ENCODE measurements at places on chromosomes 7 and 10.

DNA sequence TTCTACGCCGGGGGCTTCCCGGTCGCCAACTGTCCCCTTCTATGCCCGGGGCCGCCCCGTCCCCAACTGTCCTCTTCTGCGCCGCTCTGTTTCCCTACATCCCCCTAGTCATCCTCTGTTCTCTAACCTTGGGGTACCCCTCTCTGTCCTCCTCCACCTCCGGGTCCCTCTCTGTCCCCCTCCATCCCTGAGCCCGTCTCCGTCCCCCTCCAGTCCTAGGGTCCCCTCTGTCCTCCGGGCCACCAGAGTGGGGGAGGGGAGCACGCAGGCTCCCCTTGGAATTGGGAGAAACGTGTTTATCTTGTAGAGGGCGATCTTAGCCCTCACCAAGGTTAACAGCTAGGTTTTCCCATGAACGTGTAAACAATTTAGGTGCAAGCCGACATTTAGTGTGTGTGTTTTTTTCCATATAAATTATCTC, 852 bp upstream of the KLF6 start:
- peak; percentile 58 for DNase-seq

DNA sequence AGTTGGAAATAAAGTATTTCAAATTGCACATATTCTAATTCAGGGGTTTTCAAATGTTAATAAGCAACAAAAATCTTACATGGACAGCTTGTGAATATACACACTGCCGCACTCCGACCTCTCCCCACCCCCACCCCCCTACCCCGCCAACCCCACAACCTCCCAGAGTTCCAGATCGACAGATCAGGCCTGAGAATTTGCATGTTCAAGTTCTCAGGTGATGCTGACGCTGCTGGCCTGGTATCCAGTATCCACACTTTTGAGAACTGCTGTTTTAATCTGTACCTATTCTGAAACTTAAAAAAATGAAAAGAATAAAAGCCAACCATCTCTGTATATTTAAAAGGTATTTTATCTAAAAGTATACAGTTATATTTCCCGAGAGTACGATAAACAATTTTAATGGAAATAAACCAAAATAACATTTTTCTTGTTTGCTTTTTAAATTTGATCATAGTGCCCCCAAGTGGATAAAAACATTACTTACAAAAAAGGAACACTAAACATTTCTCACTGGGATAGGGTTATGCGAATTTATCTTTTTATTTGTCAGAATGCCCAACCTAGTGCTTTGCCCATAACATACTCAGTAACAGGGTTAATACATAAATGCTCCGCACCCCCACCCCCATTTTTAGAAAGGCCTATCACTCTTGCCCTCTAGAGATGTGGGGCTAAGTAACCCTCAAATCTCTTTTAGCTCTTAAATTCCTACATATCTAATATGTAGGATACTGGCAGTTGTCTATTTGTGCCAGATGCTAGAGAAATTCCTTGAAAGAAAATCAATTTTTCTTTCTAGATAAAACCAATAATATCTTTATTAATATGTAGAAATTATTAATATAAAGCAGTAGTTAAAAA, 166.3 kb downstream of the RNF133 start:
- DNase-seq = no peak

GRCh38 chr7:90626013-90626412, 29.9 kb downstream of the CDK14 start:
- no peak for DNase-seq

DNA sequence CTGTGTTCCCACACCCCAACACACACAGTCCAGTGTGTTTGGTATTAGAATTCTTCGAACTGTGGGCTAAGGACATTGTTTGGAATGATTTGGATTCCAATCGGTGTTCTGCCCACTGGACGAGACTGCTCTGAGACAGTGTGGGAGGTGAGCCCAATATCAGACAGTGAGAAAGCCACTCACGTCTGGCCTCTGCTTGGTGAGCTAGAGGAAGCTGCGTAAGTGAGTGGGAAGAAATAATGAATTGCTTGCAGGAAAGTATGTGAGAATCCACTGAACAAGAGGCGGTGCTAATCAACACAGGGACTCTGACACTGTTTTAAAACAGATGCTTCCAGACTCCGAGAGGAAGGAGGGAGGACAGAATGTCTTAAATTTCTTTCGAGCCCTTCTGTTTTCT, 675.0 kb upstream of the ANKRD30A start:
- no peak for DNase-seq

GRCh38 chr10:114337510-114338462, 66.5 kb downstream of the AFAP1L2 start:
- DNase-seq = no peak

- DNase-seq = no peak
These were observed 3.1 kb downstream of the ABLIM1 start for GRCh38 chr10:114654822-114655575.

- no peak for DNase-seq
These were observed 109.5 kb upstream of the SDK1 start for GRCh38 chr7:3191548-3191947.

- DNase-seq = no peak
These were observed 74.9 kb downstream of the NUDCD3 start for GRCh38 chr7:44415510-44415909.

DNA sequence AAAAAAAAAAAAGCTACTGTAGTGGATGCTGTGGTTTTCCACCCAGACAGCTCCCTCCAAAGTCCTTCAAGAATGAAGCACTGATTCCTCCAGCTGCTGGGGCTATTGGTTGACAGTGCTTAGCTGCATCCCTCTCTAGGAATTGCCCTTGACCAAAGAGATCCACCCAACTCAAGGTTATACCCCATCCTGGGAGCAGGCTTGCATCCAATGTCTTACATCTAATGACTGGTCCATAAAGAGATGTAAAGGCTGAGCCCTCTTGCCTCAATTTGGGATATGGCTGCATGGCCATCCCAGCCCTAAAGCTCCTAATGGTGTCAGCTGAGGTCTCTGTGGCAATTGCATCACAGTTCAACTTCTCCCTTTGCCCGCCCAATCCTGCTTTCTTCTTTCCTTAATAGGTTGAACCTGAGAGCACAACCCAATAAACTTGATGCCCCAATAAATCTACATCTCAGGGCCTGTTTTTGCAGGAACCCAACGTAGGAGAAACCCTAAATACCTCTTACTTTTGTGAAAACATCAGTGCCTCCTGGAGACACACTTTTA, 4.4 kb downstream of the GPR37 start:
- no peak for DNase-seq

- peak; percentile 18 for DNase-seq
These were observed 147.2 kb upstream of the KLF14 start for GRCh38 chr7:130881091-130881798.

- DNase-seq = no peak
These were observed 78.0 kb downstream of the WDR11 start for GRCh38 chr10:120929166-120929565.

DNA sequence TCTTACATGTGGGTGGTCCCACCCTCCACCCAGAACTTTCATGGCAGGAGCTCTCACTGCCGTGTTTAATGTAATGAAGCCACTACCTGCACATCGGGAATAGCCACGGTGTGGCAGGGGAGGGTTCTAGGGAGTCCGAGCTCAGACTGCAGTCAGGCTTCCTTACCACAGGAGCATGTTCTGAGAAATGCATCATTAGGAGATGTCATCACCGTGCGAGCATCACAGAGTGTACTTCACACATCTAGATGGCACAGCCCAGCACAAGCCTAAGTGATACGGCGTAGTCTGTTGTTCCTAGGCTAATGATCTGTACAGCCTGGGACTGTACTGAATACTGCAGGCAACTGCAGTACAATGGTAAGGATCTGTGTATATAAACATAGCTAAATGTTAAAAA, 153.0 kb upstream of the LANCL2 start:
- no peak for DNase-seq

DNA sequence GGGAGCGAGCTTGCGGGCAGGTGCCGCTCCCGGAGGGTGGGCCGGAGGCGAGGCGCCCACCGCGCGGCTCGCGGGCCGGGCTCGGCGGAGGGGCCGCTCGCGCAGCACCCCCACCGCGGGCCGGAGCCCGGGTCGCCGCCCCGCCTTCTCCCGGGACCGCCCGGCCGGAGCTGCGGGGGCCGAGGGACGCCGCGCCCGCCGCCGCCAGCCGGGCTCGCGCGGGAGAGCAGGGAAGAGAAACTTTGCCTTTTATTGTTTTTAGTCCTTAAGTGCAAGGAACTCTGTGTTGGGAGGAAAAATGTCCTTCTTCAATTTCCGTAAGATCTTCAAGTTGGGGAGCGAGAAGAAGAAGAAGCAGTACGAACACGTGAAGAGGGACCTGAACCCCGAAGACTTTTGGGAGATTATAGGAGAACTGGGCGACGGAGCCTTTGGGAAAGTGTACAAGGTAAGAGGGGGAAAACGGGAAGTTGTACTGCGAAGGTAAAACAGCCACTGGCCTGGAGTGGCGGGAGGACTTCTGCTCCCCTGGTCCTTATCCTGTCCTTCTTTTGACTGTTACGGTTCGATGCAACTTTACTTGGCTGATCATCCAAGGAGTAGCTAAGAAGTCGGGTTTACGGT, 620 bp downstream of the SLK start:
- DNase-seq = peak; percentile 28

- peak; percentile 70 for DNase-seq
These were observed 38.0 kb downstream of the STARD3NL start for GRCh38 chr7:38215735-38216670.

- no peak for DNase-seq
These were observed 22.2 kb upstream of the SRGN start for GRCh38 chr10:69065406-69066361.

GRCh38 chr7:15411019-15411418, 150.8 kb downstream of the AGMO start:
- DNase-seq = no peak

DNA sequence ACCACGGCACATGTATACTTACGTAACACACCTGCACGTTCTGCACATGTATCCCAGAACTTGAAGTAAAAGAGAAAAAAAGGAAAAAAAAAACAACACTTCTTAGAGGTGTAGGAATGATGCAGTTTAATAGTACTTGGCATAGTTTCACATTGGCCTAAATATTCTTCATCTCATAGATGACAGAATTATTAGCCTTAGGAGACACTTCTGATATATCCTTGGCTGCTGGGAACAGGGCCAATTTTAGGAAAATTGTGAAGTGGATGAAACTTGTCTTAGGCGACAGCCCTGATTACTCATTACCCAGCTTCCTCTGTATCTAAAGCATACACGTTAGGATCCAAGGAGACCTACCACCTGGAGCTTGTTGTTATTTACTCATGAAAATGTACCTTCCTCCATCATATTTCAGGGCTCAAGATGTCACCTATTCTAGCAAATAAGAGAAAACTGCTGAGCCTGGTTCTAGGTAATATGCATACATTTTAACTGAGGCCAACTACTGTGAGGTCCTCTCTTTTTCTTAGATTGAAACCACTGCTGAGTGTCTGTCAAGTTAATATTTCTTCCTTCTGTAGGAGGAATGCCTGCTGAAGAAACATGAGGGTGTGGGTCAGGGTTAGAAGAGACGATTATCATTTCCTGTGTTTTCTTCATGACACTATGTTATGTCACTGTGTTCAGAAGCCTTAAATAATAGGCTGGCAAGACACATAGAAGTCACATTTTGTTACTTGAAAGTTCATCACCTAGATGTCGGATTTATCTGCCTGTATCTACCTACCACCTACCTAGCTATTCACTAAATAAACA, 44.3 kb downstream of the CPED1 start:
- peak; percentile 39 for DNase-seq

DNA sequence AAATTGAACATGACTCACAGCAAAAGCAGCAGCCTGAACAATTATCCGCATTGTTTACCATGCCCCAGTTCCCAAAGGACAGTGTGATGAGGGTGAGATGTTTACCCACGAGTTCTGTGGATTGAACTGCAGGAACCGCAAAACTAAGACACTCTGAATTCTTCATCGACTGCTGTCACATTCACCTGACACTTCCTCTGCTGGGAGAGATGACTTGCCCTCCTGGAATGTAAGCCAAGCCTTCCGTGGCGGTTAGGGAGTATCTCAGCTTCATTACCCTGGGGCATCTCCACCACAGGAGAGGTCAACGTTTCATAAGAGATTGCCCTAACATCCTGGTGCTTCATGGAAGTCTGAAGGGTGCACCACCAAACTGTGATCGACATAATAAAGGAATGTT, 374.6 kb upstream of the ADARB2 start:
- no peak for DNase-seq

GRCh38 chr7:132956556-132956955, 125.3 kb downstream of the CHCHD3 start:
- DNase-seq = no peak

- no peak for DNase-seq
These were observed 327.8 kb downstream of the PTPRN2 start for GRCh38 chr7:158259671-158260418.

GRCh38 chr7:30642789-30643188, 39.5 kb downstream of the CRHR2 start:
- no peak for DNase-seq

GRCh38 chr10:117408436-117409384, 33.5 kb upstream of the PDZD8 start:
- DNase-seq = no peak

DNA sequence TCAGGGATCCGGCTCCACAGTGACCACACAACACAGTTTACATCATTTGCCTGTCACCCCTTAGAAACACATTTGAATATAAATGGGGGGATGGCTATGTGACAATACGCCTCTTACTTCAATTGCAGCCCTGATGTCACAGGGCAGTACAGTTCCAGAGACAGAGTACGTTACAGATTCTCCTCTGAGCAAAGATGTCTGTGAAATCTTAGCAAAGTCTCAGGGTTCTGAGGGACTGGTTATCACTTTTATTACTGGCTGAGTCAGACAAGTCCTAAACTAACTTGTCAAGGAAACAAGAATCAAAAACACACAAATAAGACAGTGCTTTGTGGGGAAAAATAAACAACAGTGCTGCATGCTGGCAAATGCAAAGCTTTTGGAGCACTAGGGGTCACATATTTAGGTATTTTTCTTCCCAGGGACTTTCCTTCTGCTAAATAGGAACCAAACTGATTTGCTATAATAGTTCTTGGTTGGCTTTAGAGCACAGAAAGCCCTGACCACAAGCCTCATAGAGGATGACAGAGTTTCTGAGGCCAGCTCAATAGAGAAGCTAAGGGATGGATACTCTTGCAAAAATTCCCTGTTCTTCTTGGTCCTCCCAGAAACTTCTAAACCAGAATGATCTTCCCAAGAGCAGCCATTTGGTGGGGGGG, 501.6 kb downstream of the GRID1 start:
- no peak for DNase-seq

- no peak for DNase-seq
These were observed 118.0 kb upstream of the PDSS1 start for GRCh38 chr10:26579256-26580063.

GRCh38 chr10:7408291-7409044, 2.4 kb downstream of the SFMBT2 start:
- DNase-seq = peak; percentile 71

DNA sequence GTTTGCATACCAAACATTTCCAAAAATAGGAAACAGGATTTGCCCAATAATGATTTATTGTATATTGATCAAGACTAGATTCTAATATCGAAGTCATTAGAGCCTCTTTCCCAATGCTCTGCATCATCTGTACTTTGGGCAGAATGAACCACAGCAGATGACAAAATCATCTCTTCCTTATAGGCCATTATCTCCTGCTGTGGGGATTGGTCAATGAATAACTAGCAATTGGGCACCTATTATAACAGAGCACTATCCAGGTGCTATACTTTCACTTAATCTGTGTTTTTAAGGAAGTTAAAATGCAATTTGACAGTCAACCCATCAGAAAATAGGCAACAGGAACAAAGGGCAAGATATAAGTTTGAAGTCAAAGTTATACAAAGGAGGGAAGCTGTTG, 290.3 kb downstream of the AHR start:
- no peak for DNase-seq

Measured in adrenal gland (tissue), 19 donors.